A549 treated with RU486 at 1 μM for 4 hours (cell line): ENCODE measurements at places on chromosomes 11 and 22. TPM values are rescaled to one million over a fixed set of nuclear protein-coding genes. Genes with fewer than 3 reads are reported as not detected.

The CAVIN3 gene
- total RNA-seq = 24.1 to 37.9 TPM (median 27.6 TPM) in 5 replicates

The OR51B4 gene
- not detected in 5 replicates for total RNA-seq

The OR2AG2 gene
- not detected in 5 replicates for total RNA-seq

The PTPN5 gene
- total RNA-seq = not detected in 5 replicates

The OR4B1 gene
- total RNA-seq = not detected in 5 replicates

The CSNK2A3 gene
- 1.9 to 2.8 TPM (median 2.2 TPM) in 5 replicates for total RNA-seq

The DDX25 gene
- total RNA-seq = 0.10 TPM in 1 of 5 replicates, not detected in the others

The NCAM1 gene
- total RNA-seq = not detected in 5 replicates

The DLG2 gene
- total RNA-seq = 0.18 to 0.41 TPM (median 0.32 TPM) in 4 of 5 replicates, not detected in the other

The KRTAP5-2 gene
- total RNA-seq = not detected in 5 replicates

The TMPRSS5 gene
- 0.07 to 0.20 TPM (median 0.12 TPM) in 4 of 5 replicates, not detected in the other for total RNA-seq

The FOLR1 gene
- total RNA-seq = not detected in 5 replicates

The OMP gene
- not detected in 5 replicates for total RNA-seq

The PDGFB gene
- 2.8 to 3.8 TPM (median 3.3 TPM) in 5 replicates for total RNA-seq

The KLHL35 gene
- 0.51 to 1.3 TPM (median 1.1 TPM) in 5 replicates for total RNA-seq

The LRRC56 gene
- 0.45 to 0.96 TPM (median 0.67 TPM) in 5 replicates for total RNA-seq

The HBG2 gene
- total RNA-seq = not detected in 5 replicates

The CDKN1C gene
- total RNA-seq = 0.39 to 0.85 TPM (median 0.73 TPM) in 5 replicates

The KRTAP5-9 gene
- not detected in 5 replicates for total RNA-seq

The MYO7A gene
- total RNA-seq = 1.1 to 1.4 TPM (median 1.2 TPM) in 5 replicates

The OR10A2 gene
- not detected in 5 replicates for total RNA-seq

The BACE1-AS gene
- total RNA-seq = 1.4 to 3.3 TPM (median 2.1 TPM) in 5 replicates

The PTPRCAP gene
- 0.22 to 0.33 TPM (median 0.30 TPM) in 5 replicates for total RNA-seq

The PNPLA5 gene
- total RNA-seq = 0.07 TPM in 1 of 5 replicates, not detected in the others
